GM23248 (cell line): ENCODE measurements at places on chromosomes 5 and 9.

- DNase-seq, result peak; percentile 1
Measured at GRCh38 chr5:44708602-44709001, 100.1 kb upstream of the MRPS30 start.

- peak; percentile 60 for DNase-seq
Measured at GRCh38 chr9:135990468-135991429, 29.6 kb upstream of the UBAC1 start.

DNA sequence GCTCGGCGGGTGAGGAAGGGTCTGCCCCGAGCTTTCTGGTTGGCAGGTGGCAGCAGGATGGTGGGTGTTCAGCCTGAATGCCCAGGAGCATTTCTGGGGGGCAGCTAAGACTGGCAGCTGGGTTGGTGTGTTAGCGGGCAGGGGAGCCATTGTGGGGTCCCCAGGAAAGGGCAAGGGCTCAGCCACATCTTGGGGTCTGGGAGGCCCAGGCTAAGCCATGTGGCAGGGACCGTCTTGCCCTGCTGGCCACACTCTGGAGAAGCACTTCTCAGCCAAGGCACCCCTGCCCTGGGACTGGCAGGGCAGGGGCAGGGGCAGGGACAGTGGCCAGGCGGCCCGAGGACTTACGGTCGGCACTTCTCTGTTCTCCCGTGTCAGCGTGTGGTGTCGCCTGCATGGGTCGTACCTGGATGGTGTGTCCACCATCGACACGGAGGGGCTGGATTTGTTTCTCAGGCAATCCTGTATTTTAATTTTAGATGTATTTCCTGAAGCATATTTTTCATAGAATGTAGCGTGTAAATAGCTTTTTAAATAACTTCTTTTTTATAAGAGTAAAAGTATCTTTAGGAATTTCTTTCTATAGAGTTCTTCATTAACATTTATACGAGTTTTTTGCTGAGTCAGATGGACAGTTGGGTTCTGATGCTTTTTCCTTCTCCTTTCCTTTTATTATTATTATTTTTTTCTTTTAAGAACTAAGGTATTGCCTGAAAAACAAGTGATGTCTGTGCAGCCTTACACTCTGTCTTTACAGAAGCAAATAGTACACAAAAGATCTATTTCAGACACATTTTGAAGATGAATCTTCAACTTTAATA is 102.0 kb downstream of the PHF2 start:
- DNase-seq, result no peak

DNA sequence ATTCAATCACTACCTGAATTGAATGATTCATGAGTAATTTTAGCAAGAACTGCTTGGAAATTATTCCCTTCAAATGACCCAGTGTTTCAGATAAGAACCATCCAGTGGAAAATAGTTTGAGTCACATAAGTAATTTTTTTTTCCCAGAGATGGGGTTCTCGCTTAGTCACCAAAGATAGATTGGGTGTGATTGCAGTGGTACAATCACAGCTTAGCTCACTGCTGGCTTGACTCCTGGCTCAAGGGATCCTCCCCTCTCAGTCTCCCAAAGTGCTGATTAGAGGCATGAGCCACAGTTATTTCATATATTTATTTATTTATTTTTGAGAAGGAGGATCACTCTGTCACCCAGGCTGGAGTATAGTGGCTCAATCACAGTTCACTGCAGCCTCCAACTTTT is 574.5 kb upstream of the ARRDC3 start:
- DNase-seq, result peak; percentile 69

- peak; percentile 50 for DNase-seq
Measured at GRCh38 chr9:124776954-124777648, at the start of gene OLFML2A. Gene OLFML2A (plus strand): TSS chr9:124777133. CDS start chr9:124777271, 138 bp downstream.

GRCh38 chr9:3323714-3324113 is 202.1 kb downstream of the RFX3 start:
- no peak for DNase-seq

DNA sequence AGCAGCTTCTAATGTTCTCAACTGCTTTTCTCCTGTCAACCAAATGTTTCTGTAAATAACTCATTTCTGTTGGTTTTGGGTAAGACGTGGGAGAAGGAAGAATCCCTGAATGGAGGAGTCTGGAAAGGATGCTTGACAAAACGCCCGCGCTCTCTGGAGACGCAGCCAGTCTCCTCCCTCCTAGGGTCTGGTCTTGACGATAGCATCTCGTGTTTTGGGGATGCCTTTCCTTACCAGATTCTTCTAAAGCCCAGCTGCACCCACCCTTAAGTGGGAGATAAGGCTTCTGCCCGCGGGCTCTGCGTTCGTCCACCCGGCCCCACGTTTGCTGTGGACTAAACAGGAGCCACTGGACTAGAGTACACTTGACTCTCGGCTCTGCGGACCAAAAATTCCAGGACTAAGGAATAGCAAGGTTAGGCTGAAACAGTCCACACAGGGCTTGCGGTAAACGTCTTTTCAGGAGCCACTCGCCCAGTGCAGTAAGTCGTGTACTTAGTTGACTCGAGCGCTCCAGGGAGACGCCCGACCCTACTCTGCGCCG is 491 bp upstream of the CTSL start:
- peak; percentile 67 for DNase-seq

GRCh38 chr5:85576666-85577065 is 1041.1 kb upstream of the COX7C start:
- no peak for DNase-seq

- DNase-seq, result no peak
Measured at GRCh38 chr5:1878050-1878849, 4.5 kb downstream of the IRX4 start.

GRCh38 chr9:92359394-92359995 is 33.7 kb downstream of the CENPP start:
- DNase-seq, result no peak

DNA sequence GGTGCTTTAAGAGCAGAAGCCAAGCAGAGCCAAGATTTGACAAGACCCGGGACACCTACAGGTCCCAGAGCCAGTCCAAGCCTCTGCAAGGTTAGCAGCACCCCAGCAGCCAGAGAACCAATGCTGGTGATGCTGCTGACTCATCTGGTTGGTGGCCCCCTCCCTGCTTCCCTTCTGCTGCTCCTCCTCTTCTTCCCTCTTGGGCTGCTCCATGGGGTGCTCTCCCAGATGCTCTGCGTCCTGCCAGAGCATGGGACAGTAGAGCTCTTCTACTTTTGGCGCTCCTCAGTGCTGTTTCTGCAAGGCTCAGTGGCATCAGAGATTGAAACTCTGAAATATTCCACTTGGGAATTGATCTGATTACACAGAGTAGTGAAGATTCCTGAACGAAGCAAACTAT is 76.1 kb upstream of the SAP30L start:
- peak; percentile 63 for DNase-seq

GRCh38 chr5:111142932-111143331 is 50.8 kb downstream of the WDR36 start:
- DNase-seq, result no peak

DNA sequence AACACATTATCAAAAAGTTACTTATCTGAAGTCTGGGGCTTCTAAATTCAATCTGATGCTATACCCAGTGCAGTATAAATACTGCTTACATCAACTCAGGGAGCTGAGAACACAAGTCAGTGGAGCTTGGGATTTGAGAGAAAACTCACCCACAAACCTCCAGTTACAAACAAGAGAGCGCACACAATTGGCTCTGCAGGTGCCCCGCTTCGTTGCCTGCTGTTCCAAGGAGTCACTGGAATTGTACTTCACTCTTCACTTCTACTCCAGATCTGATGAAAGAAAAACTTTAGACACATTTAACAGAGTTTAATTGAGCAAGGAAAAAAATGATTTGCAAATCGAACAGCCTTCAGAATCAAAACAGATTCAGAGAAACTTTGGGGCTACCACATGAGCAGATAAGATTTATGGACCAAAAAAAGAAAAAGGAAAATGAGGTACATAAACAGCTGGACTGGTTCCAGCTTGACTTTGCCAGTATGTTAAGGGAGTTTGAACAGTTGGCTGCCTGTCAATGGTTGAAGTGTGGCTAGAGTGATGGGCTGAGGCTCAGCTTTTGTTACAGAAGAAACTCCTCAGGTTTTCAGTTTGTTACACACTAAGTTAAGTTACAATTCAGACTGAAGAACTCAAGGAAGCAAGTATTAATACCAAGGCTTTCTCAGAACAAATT is 156.6 kb downstream of the AOPEP start:
- no peak for DNase-seq

GRCh38 chr5:139742173-139742903 is 53.3 kb upstream of the PSD2 start:
- DNase-seq, result no peak

- peak; percentile 14 for DNase-seq
Measured at GRCh38 chr5:157918811-157919742, 60.1 kb upstream of the CLINT1 start.
